ENCODE measurements at places on chromosomes 5 and 9.

DNA sequence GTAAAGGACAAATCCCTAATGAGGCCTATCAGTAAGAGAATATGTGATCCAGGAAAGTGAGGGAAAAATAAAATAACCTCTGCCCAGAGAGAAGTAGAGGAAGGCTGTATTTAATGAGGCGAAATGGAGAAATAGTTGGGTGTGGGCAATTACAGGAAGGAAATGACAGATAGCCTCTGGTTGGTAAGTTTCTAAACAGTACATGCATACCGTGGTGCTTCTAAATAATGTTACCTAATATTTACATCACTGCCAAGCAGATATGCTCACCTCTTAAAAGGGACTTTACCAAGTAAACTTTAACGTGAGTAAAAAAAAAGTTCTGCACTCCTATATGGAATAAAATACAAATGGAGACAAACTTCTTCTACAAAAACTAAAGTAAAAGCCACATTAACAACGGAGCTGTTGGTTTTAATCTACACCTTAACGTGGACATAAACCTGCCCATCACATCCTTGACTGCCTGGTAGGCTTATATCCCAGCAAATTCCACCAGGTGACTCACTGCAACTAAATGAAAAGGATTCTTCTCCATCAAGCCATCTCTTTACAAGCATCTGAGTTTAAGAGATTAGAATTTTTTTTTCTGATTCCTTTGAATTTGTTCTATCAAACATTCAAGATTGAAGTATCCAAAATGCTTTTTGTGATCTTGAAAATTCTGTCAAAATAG is 12.4 kb downstream of the NFIL3 start:
- no peak for DNase-seq

DNA sequence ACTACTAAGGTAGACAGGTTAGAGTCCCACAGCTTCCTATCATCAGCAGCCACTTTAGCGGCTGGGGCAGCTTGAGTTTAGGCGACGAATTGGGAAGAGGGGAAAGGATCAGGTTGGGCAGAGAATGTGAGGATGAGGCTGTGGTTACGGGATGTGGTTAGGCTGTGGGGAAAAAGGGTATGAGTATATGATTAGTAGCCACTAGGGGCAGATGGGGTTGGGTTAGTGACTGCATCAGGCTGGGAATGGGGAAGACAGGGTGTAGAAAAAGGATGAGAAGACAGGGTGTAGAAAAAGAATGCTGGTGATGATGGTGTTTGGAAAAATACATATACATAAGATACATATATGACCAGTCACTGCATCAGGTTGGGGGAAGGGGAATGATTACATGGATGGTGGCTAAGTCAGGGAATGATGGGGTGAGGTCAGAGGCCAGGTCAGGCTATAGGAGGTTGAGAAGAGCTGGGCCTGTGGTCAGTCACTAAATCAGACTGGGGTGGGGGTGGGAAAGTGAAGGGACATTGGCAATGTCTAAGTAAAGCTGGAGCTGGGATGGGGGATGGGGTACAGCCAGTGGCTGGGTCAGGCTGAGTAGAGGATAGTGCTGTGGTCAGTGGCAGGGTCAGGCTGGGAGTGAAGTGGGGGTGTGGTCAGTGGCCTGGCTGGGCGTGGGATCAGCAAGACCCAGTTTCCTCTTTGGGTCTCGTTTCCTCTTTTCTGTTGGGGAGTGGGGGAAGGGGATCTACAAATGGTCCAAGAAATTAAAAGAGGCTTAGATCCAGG is 2.1 kb downstream of the TLN1 start:
- DNase-seq: peak; percentile 76

DNA sequence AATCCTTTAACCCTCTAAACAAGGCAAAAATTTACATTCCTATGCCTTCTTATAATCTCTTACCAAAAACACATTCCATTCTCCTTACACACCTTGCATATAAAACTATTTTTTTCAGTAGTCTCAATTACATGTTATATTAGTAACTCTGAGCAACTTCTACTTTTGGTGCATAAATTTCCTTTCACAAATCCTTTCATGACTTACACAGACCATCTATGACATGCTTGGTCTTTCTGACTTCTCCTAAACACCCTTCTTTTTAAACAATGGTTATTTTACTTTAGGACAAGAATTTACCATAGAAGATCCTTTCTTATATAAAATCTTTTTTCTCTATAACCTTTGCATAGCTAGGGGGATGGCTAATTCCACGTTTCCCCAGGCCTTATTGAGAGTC is 208.0 kb upstream of the ARRDC3 start:
- no peak for DNase-seq

DNA sequence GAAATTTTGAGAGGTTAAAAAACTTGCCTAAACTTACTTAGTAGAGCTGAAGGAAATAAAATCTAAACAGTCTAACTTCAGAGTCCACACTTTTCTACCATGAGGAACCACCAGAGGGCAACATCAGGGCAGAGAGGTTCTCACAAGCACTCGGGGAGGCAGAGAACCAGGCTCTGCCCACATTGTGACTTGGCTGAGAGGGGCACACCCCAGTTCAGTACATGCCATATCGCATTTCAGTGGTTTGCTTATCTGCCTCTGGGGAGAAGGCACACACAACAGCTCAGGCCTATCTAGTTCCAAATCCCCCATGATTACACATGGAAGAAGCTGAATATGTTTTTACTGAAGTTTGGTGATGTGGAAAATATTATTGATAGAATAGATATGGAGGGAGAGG is 49.2 kb downstream of the EQTN start:
- DNase-seq: peak; percentile 7

DNA sequence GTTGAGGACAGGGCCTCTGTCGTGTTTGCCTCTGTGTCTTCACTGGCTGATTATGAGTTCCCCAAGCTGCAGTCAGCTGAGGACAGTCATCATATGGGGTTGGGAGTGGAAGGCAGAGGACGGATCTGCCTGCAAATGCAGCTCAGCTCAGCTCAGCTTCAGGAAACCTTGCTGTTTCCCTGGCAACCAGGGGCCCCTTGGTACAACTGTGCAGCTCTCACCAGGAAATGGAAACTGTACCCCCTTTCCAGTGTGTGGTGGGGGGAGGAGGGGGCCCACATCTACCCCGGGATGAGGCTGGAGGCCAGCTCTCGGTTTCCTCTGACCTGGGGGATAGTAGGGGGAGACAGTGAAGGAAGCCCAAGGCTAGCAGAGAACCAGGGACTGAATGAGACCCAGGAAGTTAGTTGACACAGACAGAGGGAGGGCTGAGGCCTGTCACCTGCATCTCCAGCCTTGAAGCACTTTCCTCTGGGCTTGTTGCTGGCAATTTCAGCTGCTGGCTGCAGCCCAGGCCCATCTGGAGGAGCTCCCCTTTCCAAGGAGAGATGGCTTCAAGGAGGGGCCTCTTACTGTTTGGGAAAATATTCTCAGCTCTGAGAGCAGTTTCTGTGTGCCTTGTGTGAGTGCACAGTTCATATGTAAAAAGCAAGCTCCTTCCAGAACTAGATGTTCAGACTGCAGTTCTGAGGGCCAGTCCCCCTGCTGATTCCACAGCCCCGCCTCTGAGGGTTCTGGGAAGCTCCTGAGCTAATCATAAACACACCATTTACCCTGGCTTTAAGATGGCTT is 6.9 kb downstream of the ANXA6 start:
- peak; percentile 50 for DNase-seq

- no peak for DNase-seq
These were observed 172.2 kb upstream of the ZNF608 start for GRCh38 chr5:124918618-124919017.

DNA sequence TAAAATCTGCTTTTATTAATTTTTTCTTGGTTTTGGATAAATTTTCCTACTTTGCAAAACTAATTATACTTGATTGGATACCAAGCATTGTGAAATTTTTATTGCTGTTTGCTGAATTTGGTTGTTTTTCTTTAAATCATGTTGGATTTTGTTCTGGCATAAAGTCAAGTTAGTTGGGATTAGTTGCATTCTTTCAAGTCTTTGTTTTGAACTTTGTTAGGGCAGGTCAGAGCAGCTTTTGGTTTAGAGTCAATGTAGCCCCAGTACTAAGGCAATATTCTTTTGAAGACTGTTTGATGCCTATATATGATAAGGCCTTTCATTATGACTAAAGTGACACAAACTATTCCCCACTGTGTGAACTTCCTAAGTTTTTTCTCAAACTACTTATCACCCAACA is 531.1 kb downstream of the RASEF start:
- DNase-seq: no peak

DNA sequence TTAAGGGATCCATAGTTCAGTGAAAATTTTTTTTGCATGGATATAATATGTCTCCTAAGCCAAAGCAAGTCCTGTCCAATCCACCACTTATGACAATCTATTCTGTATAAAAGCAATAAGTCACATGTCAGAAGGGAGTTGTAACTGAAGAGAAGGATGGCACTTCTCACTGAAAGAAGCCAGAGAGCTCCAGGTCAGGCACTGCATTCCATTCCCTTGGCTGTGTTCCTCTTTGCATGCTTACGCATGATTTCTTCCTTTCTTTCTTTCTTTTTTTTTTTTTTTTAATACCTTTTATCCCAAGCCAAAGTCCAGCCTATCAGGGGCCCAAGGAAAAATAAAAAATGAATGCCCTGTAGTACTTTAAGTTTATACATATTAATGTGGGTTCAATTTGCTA is 39.8 kb downstream of the MAMDC2 start:
- DNase-seq: no peak

DNA sequence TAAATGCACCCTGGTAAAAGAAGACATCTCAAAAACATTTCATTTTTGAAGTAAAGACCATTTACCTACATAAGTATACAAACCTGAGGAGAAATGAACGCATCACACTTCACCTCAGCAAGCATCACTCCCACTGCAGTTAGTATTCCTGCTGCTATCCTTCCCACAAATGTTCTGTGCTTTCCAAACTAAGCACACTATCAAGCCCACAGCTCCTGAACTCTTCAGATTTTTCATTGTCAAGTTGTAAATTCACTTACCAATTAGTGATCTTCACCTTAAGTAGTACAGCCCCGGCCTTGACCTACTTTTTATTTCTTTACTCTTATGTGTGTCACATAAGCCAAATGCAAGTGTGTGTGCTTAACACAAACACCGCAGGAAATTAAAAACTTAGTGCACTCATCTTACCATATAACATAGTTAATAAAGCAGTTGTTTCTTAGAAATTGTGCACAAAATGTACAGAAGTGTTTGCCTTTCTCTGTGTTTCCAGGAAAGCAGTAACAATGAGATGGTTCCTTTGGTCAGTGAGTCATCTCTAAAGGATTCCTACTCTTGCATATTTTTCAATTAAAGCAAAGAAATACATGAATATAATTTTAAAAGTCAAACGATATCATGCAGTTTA is 169.4 kb downstream of the APBA1 start:
- peak; percentile 7 for DNase-seq

DNA sequence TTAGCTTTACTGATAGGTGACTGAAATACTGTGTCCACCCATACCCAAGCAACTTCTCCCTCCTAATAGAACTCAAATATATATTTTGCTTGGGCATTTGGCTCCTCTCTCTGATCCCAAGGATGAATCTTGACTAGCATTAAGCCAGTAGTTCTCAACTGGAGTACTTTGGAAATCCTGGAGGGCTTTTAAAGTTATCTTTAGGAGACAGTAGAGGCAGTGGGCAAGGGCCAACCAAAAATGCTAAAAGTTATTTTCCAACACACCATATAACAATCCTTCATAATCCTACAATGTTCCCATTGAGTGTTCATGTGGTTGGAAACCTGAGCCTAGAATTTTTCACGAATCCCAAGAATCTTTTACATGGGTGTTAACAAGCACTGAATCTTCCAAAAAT is 11.1 kb upstream of the ETF1 start:
- no peak for DNase-seq
